Breast epithelium (tissue), 4 donors: ENCODE measurements at places on chromosomes 5 and 9. TPM values are rescaled to one million over a fixed set of nuclear protein-coding genes. Genes with fewer than 3 reads are reported as not detected.

DNA sequence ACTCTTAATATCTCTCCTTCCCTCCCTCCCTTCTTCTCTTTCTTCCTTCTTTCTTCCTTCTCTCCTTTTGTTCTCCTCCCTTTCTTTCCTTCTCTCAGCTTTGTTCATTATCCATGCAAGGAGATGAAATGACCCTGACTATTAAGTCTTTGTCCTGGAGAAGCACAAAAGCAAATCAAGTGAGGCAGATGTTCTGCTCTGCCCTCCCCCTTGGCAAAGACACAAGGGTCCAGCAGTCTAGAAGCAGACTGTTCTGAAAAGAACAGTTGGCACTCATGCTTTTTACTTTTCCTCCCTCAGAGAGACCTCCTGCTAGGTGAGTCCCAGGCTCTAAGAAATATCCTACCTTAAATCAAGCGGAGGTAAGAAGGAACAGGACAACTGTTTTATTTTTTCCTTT is 1067.6 kb upstream of the DMAC1 start:
- H3K4me1 ChIP-seq = no peaks in the 10 kb centered on the region
- no peak for DNase-seq
- H3K4me3 ChIP-seq = no peak overlapping the region
- no peaks in the 10 kb centered on the region for H3K27me3 ChIP-seq
- H3K27ac ChIP-seq = no peak overlapping the region
- H3K36me3 ChIP-seq = no peaks in the 10 kb centered on the region

GRCh38 chr9:131098391-131099101 is 2.2 kb downstream of the AIF1L start:
- no peaks in the 10 kb centered on the region for H3K4me1 ChIP-seq
- H3K36me3 ChIP-seq = no peaks in the 10 kb centered on the region
- H3K27ac ChIP-seq = peak overlapping the region; percentile 43
- H3K4me3 ChIP-seq = no peak overlapping the region
- peaks cover 14% of the 10 kb centered on the region for H3K27me3 ChIP-seq

DNA sequence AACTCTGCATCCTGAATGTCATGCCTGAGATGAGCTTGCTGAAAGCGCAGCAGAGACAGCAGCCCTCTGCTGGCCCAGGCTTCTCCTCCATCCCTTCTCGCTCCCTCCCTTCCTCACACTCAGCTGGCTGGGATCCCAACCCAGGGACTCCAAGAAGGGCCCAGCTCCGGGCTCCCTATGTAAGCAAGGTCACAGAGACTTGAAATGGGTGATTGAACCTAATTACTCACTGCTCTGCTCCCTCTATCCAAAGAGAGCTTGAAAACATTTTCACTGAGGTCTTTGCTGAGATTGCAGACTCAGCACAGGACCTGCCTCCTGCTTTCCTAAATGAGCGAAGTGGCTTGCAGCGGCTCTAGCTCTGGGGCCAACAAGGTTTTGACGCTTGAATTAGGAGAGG is 42.8 kb downstream of the RAPGEF1 start:
- no peak for DNase-seq
- H3K27ac ChIP-seq = no peak overlapping the region
- H3K4me3 ChIP-seq = no peak overlapping the region

GRCh38 chr9:134726026-134726721 is 84.6 kb downstream of the COL5A1 start:
- no peaks in the 10 kb centered on the region for H3K4me1 ChIP-seq
- H3K4me3 ChIP-seq = no peak overlapping the region
- no peak for DNase-seq
- no peaks in the 10 kb centered on the region for H3K36me3 ChIP-seq
- H3K27me3 ChIP-seq = no peaks in the 10 kb centered on the region
- no peak overlapping the region for H3K27ac ChIP-seq

DNA sequence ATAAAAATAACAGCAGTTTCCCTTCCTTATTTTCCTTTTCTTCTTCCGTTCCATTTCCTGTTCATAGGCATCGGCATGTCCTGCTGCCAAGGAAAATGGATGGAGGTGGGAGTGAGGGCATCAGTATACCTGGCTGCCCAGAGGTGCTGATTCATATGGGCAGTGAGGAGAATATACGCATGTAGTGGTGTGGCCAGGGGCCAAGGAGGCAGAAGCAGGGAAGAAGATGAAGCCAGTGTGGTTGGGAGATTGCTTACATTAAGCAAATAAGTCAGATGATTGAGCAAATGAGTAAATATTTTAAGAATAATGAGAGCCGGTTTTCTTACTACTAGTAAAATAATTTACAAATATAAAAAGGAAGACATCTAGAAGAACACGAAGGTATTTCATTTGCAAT is 344.9 kb upstream of the PAPPA start:
- no peaks in the 10 kb centered on the region for H3K4me1 ChIP-seq
- no peaks in the 10 kb centered on the region for H3K27me3 ChIP-seq
- H3K4me3 ChIP-seq = no peak overlapping the region
- DNase-seq = no peak
- H3K36me3 ChIP-seq = no peaks in the 10 kb centered on the region

- no peak overlapping the region for H3K4me3 ChIP-seq
- DNase-seq = no peak
- no peaks in the 10 kb centered on the region for H3K4me1 ChIP-seq
- H3K36me3 ChIP-seq = no peaks in the 10 kb centered on the region
Observed at GRCh38 chr5:156197042-156197635, 129.8 kb upstream of the SGCD start.

Gene GAPT
- total RNA-seq = 1.3 TPM

Gene SLC46A2
- 0.66 TPM for total RNA-seq
